Right ventricle myocardium inferior (tissue), 1 donor: ENCODE measurements at places on chromosomes 3 and 15.
A peak's percentile ranks its signal among the peaks of the same experiment; 100 is the strongest.

DNA sequence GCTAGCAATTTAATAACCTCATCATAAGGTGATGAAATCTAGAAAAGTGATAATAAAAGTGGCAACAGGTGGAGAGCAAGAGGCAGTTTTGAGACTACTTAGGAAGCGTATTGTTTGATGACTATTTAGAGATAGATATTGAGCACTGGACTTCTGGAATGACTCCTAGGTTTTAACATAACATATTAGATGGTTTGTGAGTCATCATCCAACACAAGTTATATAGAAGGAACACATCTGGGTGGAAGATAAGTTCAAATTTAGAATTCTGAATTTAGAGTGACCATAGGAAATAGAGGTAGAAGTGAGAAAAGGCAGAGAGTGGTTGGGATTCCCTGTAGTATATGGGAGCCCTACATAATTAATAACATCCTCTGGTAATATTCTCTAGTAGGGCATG, 282.8 kb upstream of the ALCAM start:
- no peak for DNase-seq

DNA sequence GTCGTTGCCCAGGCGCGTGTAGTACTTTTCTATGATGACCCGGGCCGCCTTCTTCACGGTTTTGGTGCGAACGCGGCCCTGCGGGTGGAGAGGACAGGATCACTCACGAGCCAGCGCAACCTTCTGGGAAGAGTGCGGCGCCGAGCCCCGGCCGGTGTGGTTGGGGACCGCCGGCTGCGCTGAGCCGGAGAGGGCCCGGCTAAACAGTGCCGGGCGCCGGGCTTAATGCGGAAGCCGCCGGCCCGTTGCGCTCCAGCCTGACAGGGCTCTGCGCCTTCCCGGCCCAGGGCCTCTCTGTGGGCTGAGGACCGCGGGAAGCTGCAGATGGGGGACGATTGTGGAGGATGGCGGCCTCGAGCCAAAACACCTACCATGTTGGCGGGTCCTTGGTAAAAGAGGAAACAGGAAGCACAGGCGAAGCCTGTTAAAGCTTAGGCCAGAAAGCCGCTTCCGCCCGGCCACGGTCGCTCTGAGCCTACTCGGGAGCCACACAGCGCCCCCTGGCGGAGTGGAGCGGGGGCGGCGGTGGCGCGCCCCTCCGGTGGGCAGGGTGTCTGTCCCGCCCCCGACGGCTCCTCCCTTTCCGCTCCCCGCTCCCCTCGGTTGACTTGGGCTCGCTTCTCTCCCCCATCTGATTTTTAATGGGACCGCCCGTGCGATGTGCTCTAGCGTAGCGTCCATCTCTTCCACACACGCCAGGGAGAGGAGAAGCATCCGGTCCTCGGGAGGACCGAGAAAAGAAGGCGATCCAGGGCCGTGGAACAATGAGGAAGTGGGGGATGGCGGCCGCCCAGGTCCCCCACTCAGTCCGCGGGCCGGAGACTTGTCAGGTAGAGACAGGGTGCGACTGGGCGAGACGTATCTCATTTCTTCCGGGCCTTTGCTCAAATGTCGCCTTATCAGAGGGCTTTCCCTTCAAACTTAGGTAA, at the start of gene RPS17:
TSS of gene RPS17 (minus strand) at position 403 of the 929 bp plus-strand sequence. CDS start at position 374, 29 bp downstream.
- peak; percentile 98 for DNase-seq

GRCh38 chr15:96747291-96747690, 416.8 kb downstream of the NR2F2 start:
- DNase-seq = no peak

DNA sequence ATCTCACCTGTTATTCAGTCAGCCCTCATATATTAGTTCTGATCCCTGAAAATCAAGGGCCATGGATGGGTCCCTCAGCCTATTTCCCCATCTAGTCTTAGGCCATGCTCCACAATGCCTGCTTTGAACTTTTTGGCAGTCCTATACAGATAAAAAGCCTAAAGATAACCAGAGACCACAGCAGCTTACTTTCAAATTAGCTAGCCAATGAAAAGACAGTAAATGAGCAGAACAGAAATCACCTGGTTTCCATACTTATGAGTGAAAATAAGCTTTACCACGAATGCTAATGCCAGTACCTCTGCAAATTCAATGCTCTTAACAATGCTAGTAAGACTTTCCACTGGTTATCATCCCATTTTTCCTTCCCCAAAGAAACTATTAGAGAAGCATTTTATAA, 141.6 kb upstream of the SPRED1 start:
- no peak for DNase-seq

GRCh38 chr3:141104151-141104821, 53.1 kb downstream of the SPSB4 start:
- DNase-seq = no peak
